ENCODE measurements at places on chromosomes 5 and 9.
A peak's percentile ranks its signal among the peaks of the same experiment; 100 is the strongest.

DNA sequence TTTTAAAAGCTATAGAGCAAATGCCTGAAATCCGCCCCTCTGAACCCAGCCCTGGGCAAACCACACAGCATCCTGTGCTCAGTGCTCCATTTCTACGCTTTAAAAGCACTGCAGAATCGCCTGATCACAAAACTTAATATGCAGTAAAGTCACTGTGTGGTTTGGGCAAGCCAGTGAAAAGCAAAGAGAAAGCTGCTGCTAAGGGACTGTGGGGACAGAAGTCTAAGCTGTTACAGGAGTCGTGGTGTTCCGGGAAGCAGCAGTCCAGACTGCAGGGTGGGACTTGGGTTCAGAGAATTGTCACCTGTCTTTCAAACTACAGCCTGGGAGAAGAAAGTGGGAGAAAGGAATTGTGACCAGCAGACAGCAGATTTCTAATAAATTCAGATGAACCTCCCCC is 8.2 kb downstream of the RAPGEF1 start:
- no peak for DNase-seq

DNA sequence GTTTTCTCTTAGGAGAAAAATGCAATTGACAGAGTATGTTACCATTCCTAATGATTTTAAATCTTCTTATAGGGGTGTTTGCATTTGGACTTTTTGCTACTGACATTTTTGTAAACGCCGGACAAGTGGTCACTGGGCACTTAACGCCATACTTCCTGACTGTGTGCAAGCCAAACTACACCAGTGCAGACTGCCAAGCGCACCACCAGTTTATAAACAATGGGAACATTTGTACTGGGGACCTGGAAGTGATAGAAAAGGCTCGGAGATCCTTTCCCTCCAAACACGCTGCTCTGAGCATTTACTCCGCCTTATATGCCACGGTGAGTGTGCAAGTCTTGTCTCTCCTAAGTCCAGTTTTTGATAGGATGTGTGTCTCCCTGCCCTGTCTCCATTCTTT is 75.7 kb downstream of the BAAT start:
- no peak for DNase-seq

DNA sequence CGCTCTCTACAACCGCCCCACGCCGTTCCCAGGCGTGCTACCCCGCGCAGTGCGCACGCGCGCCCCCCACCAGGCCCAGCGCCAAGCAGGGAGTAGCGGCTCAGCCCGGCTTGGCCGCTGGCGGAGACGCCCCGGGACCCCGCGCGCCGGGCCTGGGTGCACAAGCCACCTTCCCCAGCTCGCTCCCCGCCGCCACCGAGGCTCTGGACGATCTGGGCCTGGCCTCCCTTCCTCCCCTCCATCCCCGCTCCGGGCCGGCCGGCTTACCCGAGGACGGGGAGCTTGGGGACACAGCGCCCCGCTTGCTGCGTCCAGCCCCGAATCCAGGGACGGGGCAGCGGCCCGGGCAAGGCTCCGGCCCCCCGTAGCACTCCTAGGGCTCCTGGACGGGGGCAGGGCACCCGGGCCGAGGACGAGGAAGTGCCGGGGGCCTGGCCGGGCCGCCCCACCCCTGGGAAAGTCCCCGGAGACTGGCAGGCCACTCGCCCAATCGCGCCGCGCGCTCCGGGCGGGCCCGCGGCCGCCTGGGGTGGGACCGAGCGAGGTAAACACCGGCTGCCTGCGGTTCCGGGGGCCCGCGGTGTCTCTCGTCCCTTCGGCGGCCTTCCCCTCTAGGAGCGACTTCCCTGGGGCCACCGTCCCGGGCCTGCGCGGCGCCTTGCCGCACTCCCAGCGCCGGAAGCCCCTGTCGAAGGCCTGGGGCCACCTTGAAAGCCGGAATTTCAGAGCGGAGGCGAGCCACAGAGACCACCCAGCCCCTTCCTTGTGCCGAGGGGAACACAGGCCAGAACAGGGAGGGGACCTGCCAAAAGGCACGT is at the start of gene TNIP1:
TNIP1 (minus strand) TSS at position 422 of the 818 bp plus-strand sequence. CDS start 15,939 bp downstream, outside the sequence.
- DNase-seq, result peak; percentile 80

- no peak for DNase-seq
These were observed 445.2 kb downstream of the ELAVL2 start for GRCh38 chr9:23380821-23381220.

GRCh38 chr5:131389096-131389868 is 125.4 kb downstream of the CDC42SE2 start:
- no peak for DNase-seq

- DNase-seq, result no peak
These were observed 32.1 kb upstream of the SH3PXD2B start for GRCh38 chr5:172486451-172486850.

GRCh38 chr9:86734771-86735170 is 212.5 kb downstream of the GAS1 start:
- DNase-seq, result no peak

DNA sequence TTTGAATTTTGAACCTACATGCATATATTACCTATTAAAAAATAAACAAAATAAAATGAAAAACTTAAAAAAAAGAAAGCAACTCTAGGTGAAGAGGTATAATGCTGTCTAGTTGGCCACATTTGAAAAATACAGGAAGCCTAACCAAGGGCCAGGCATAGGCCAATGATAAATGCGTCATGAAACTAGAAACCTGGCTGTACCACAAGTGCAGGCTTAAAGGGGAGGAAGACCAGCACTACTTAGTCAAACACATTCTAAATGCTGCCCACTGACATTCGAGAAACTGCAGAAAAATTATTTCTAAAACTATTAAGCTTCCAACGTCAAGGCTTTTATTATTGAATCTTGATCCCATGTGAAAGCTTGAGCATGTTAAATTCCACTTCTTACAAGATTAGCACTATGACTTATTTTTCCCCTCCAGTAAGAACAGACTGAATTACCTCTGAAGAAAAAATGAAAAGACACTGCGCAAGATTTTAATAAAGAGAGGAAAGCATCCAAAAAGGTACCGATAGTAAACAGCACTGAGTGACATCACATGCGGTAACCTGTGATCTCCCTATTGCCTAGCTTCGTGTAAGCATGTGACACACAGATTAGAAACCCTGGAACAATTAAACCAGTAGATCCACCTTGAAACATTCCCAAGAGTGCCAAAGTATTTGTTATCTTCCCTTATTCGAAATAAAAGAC is 16.2 kb downstream of the CDC14B start:
- no peak for DNase-seq

GRCh38 chr5:150209099-150209635 is 19.3 kb downstream of the SLC6A7 start:
- DNase-seq, result no peak

GRCh38 chr9:123796094-123796493 is 133.8 kb downstream of the DENND1A start:
- no peak for DNase-seq

DNA sequence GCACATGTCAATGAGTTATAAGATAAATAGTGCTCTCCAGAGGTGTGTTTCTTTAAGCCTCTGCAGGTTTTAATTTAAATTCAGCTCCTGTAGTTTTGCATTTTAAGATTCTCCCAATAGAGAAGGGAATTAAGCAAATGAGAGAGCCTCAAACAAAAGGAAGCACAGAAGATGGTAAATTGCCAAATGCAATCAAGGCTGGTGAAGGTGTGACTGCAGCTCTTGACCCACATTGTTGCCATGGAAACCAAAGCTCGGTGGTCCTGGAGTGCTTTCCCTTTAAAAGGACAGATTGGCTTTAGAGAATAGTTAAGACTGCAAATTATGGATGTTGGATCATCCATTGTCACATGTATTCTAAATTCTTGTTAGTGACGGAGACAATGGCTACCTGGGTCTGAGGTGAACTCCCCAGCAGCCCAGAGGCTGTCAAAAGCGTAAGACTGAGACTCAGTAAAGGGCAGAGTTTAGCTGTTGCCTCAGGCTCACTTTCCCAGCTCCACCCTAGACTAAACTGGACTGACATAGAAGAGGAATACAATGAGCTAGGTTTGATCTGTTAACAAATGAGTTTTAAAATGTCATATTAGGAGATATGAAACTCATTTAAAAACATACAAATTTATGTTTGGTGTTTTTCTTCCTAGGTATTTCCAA is 12.3 kb downstream of the GAPT start:
- no peak for DNase-seq

GRCh38 chr9:95156074-95156473 is 161.4 kb downstream of the FANCC start:
- no peak for DNase-seq

DNA sequence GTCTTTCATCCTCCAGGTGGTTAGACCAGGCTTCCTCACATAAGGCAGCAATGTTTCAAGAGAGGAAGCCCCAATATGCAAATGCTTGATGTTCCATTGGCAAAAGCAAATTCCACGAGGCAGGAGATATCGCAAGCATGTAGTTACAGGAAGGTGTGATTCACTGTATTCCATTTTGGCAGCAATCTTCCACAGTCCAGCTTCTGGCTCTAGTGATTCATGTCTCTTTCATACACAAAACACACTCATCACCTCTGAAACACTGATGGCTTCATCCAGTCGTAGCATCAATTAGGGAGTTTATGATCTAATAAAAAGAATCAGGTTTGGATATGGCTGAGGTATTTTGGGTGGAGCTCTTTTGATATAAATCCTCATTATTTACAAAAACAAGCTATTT is 552.2 kb upstream of the RIOK2 start:
- DNase-seq, result no peak

DNA sequence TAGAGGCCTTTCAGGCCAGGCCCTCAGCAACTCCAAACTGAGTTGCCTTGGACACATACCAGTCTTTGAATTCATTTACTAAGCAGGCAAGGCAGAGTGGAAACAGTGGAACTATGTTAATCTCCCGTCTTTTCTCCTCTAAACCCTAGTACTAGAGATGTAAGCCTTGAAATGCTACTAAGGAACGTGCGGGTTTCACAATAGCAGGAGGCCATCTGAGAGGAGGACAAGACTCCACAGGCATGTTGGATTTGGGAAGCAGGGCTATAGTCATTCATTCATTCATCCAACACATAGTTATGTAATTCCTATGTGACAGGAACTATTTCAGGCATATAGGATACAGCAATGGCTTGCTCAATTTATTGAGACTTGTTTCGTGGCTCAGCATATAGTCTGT is 3.3 kb upstream of the OCLN start:
- DNase-seq, result no peak

- DNase-seq, result no peak
These were observed 50.7 kb upstream of the TRAF1 start for GRCh38 chr9:120977321-120977720.

GRCh38 chr5:173231381-173231766 is 3.6 kb downstream of the NKX2-5 start:
- DNase-seq, result no peak

DNA sequence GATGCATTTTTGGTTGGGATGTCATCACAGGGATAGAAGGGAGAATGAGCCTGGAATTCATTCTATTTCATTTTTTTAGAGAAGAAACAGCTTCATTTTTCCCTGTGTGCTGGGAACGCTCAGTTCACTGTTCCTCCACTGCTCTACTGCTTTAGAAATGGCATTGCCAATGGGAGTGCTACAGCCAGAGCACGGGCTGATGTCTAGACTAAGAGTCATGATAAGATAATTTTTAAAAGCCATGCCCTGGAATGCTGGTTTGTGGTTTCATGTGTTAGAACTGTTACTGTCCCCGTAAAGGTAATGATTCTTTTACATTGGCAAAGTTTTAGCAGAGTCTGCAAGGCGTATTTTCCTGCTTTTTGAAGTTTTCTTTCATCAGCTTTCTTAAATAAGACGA is 119.6 kb downstream of the SEMA6A start:
- no peak for DNase-seq

GRCh38 chr9:114958021-114958843 is 27.8 kb upstream of the TNFSF8 start:
- DNase-seq, result peak; percentile 22

DNA sequence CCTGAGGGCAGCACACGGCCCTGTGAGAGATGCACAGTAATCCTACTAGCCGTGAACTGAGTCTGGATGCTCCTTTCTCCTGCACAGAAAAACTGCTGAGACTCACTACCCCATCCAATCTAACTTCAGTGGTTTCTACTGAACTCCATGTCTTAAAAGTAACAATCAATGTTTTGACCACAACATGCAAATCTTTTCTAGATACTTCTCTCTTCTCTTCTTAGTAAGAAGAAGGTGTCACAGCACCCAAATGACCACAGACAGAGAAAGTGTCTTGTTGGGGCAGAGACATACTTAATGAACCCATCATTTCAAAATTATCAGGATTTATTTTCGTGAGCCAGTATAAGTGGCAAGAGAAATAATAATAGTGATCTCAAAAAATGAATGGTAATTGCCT is 285.8 kb upstream of the MEF2C start:
- no peak for DNase-seq

DNA sequence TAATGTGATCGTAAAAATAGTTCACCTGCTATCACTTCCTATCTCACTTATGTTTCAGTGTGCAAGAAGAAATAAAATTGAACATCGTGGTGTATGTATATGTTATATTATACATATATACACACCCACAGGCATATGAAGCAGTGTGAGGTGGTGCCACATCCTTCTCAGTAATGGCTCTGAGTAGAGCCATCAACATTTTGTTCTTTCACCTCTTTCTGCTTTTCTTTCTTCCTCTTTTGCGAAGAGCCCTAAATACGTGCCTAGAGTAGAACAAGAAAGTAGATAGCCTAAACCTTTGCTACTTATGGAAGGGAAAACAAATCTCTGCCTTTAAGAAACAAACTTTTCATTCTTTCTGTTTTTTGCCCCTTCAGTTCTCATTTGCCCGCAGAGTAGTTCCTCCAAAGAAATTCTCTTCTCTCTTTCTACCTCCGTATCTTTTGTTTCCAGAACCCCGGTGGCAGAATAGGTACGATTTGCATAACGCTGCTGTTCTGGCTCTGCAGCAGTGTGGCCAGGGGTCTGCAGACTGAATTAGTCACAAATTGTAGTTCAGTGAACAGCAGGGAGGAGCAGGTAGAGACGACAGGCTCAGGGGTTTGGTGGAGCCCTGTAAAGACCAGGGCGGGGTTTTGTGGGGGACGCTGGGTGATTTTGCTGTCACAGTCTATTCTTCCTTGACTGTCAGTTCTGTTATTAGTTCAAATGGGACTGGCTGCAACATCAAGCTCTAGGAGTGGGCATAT is 40.5 kb upstream of the PJA2 start:
- DNase-seq, result no peak

DNA sequence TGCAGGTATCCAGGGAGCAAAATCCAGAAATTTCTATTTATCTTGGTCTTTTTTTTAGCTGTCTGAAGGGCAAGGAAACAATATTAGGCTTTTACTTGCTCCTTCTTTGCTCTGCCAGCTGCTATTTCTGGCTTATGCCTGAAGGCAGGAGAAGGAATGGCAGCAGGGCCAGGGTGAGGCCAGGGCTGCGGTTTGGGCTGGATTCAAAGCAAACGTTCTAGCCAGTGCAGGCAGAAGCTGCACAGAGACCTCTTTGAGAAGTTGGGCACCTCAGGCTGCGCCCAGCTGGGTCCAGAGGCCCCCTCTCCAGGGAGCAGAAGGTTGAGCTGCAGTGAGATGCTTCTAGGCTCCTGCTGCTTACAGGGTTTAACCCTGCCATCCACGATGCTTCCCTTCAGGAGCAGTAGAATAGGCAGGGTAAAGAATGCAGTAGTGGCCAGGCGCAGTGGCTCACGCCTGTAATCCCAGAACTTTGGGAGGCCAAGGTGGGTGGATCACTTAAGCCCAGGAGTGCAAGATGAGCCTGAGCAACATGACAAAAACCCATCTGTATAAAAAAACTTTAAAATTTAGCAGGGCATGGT is 201.2 kb downstream of the ADCY2 start:
- no peak for DNase-seq

All from stimulated activated CD4-positive, alpha-beta T cell treated with anti-CD3 and anti-CD28 coated beads, Interleukin-15, amount 100 ng/mL, for 48 hours (primary cell).